Muscle of leg (tissue), 16 donors: ENCODE measurements at places on chromosomes 6 and 20. TPM values are rescaled to one million over a fixed set of nuclear protein-coding genes. Genes with fewer than 3 reads are reported as not detected.

Gene BPIFB2
- total RNA-seq = not detected

Gene ACSS1
- total RNA-seq = 10.5 TPM

Gene NMBR
- 0.09 TPM for total RNA-seq

Gene IMPG1
- 0.22 TPM for total RNA-seq

Gene TDP2
- total RNA-seq = 16.0 TPM

Gene SIRT5
- total RNA-seq = 10.0 TPM

DNA sequence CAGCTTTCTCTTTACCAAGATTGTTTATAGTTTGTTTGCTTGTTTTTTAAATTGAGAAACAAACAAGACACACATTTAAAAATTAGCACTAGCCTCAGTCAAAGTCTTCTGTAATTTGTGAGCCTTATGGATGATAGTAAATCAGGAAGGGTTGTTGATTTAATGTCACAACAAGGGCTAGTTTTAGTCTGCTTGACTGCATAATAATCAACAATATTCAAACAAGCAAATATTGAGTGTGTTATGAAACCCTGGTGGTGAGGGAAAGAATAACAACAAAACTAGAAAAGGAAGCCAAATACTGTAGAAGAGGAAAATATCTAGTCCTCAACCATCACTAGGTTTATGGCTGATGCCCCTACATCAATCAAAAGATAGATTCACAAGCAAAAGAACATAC is 228.6 kb downstream of the TBC1D7 start:
- DNase-seq = no peak
- no peaks in the 10 kb centered on the region for H3K27me3 ChIP-seq
- H3K4me1 ChIP-seq = no peaks in the 10 kb centered on the region
- no peaks in the 10 kb centered on the region for H3K36me3 ChIP-seq
- H3K4me3 ChIP-seq = no peak overlapping the region

GRCh38 chr6:159252955-159253508 is 83.8 kb downstream of the FNDC1 start:
- H3K4me3 ChIP-seq = no peak overlapping the region
- no peaks in the 10 kb centered on the region for H3K27me3 ChIP-seq
- DNase-seq = peak; percentile 62
- peaks cover 29% of the 10 kb centered on the region for H3K36me3 ChIP-seq
- H3K4me1 ChIP-seq = peaks cover 22% of the 10 kb centered on the region
